ENCODE measurements at places on chromosomes 4 and X.

DNA sequence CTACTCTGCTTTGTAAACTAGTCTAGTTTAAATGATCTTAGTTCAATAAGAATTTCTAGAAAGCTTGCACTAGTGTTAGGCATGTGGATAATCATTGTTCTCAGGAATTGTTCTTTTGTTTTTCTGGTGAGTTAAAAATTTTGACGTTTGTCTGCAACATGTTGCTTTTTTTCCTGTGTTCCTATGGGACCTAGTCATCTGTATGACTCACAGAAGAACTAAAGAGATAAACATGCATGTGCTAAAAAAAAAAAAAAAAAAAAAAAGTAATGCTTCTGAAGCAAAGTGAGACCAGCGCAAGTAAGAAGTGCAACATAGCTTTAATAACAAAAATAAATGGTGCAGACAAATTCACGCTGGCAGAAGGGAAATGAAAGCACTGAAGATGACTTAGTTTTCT, 471.2 kb downstream of the IQCM start:
- no peak overlapping the region for H3K27ac ChIP-seq
- H3K27me3 ChIP-seq, result no peaks in the 10 kb centered on the region
- H3K36me3 ChIP-seq, result no peaks in the 10 kb centered on the region
- DNase-seq, result no peak
- H3K4me1 ChIP-seq, result no peaks in the 10 kb centered on the region

DNA sequence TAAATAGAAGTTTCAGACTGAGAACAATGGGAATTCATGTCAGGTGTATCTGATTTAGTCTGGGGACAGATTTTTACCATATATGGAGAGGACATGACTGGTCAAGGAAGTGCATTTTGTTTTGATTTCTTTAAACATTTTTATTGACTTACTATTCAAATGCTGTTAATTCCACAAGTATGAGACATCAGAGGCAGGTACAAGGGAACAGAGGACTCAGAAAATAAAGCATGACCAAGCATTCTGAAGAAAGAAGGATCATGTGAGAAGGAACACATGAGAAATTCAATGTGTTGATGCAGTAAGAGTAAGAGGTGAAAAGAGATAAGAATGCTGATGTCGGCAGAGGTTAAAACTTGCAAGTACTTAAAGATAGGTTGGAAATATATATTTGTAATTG, 1452.6 kb downstream of the PCDH7 start:
- no peaks in the 10 kb centered on the region for H3K36me3 ChIP-seq
- H3K4me1 ChIP-seq, result no peaks in the 10 kb centered on the region
- DNase-seq, result no peak
- H3K27ac ChIP-seq, result no peak overlapping the region
- H3K27me3 ChIP-seq, result no peaks in the 10 kb centered on the region

DNA sequence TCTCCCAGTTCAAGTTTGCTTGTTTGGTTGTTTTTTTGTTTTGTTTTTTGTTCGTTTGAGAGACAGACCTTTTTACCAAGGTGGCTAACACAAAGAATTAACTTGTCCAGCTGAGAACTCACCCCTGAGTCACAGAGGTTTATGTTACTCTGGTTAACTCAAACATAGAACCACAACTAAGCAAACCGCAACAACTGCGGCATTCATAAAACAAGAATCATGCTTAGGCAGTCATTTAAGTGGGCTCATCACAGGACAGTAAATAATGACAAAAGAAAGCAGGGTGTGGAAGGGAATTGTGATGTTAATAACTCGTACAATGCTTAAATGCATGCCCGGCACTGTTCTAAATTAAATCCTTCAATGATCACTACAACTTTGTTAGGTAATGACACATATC, 24.7 kb upstream of the IL13RA1 start:
- peaks cover 2% of the 10 kb centered on the region for H3K4me1 ChIP-seq
- no peaks in the 10 kb centered on the region for H3K27me3 ChIP-seq
- H3K27ac ChIP-seq, result peak overlapping the region; percentile 8
- peaks cover 9% of the 10 kb centered on the region for H3K36me3 ChIP-seq
- H3K4me3 ChIP-seq, result no peak overlapping the region
- no peak for DNase-seq

DNA sequence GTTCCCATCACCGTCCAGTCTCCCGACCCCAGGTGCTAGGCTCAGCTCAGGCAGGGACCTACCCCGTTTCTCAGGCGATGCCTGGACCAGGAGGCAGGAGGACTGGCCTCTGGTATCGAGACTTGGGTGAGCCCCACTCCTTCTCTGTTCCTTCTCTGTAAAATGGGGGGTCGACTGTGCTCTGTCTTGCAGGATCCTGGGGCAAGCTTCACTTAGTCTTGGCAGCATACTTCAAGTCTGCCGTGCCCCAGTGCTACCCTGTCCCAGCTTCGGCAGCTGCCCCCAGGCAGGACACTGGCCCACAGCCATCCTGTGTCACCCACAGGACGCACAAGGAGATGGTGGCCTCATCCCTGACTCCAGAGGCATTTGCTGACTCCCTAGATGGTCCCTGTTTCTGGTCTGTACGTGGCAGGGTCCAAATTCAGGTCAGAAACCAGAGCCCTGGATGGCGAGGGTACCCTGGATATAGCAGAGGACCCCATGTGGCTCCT, 7.0 kb upstream of the HAUS7 start:
- no peaks in the 10 kb centered on the region for H3K36me3 ChIP-seq
- DNase-seq, result no peak
- peaks cover 14% of the 10 kb centered on the region for H3K4me1 ChIP-seq
- H3K4me3 ChIP-seq, result no peak overlapping the region
- H3K27ac ChIP-seq, result no peak overlapping the region

DNA sequence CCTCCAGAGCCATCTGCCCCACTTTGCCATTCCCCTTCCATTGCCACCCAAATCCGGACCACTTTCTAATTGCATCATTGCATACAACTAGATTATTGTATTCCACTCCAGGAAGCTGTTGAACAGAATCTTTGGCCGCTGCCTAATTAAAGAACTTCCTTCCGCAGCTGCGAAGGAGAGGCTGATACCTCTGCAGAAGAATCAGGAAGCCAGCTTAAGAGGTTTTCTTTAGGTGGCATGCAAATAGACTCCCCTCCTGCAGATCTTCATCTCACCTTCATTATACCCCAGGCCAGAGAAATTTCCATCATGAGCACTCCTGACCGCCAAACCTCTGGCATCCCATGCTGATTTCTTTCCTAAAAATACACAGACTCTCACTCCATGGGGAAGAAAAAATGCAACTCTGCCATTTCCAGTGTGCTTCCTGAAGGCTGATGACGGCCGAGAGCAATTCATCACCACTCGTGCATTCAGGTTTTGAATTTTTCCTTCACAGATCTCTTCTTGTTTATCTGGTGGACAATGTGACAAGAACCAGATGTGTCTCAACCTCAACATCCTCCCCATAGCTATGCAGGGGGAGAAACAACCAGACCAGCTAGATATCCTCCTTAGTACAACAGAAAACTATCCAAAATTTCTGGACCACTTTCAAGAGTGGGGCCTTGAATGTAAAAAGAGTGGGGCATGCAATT, 31.2 kb downstream of the LGI2 start:
- no peak overlapping the region for H3K27ac ChIP-seq
- DNase-seq, result no peak
- H3K4me3 ChIP-seq, result no peak overlapping the region
- H3K4me1 ChIP-seq, result peaks cover 4% of the 10 kb centered on the region
- H3K27me3 ChIP-seq, result peaks cover 8% of the 10 kb centered on the region

GRCh38 chr4:56859841-56860240, 38.3 kb upstream of the SPINK2 start:
- H3K27ac ChIP-seq, result no peak overlapping the region
- no peak overlapping the region for H3K4me3 ChIP-seq
- DNase-seq, result no peak
- H3K36me3 ChIP-seq, result no peaks in the 10 kb centered on the region
- peaks cover 10% of the 10 kb centered on the region for H3K27me3 ChIP-seq

DNA sequence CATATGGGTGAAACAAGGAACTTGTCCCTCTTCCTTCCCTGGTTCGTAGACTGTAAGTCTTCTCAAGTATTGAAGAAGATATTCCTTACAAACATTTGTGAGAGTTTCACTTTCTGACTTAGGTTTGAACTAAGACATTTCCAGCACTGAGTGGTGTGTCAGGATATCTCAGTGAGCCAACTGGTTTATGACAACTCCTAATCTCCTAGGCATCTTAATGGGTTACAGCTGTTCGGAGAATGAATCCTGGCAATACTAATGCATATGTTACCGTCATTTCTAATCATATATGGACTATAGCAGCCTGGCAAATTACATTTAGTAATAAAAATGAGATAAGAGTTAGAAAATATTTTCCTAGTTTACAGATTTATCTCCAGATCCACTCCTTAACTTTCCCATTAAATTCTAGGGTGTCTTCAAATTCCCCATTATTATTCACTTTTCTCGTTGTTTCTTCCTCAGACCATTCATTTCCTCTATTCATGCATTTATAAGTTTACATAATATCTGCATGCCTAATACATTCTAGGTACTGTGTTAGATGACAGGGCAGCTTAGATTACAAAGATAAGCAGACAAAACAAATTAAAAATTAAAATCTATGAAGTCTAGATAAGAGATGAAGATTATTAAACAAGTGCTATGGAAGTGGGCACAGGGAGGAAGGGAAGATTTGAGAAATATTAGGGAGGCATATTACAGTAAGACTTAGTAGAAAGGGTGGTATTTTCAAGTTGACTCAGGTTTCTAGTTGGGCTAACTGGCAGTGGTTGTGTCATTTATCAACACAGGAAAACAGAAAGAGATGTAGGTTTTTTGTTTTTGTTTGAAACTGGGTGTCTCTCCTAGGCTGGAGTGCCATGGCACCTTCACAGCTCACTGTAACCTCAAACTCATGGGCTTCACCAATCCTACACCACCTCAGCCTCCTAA, 173.9 kb downstream of the WDFY3 start:
- H3K36me3 ChIP-seq, result no peaks in the 10 kb centered on the region
- no peak overlapping the region for H3K4me3 ChIP-seq
- no peaks in the 10 kb centered on the region for H3K4me1 ChIP-seq
- no peak overlapping the region for H3K27ac ChIP-seq
- no peak for DNase-seq

GRCh38 chr4:172543249-172543648, 625.4 kb upstream of the GALNT7 start:
- H3K27ac ChIP-seq, result no peak overlapping the region
- H3K36me3 ChIP-seq, result no peaks in the 10 kb centered on the region
- H3K4me3 ChIP-seq, result no peak overlapping the region
- H3K27me3 ChIP-seq, result no peaks in the 10 kb centered on the region
- no peaks in the 10 kb centered on the region for H3K4me1 ChIP-seq

DNA sequence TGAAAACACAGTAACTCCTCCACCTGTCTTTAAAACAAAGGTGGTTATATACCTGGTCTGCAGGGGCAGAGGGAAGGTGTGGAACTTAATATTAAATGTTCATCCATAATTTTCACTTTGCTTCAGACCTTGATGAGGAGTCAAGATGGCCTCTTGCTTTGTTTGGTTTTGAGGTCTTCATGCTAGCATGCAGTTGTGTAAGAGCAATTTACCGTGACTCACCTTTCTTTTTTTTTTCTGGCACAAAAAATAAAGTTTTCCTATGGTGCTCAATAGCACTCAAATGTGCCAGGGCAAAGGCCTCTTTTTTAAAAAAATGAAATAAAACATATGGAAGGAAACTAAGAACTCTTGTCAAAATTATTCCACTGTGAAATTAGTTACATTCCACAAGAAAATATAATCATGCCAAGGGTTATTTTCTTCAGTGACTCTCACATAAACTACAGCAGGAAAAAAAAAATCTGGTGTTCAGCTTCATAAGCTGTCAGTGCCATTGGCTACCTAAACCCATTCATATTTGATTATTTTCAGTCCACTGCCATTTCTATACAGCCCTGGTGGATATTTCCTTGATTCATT, 128.2 kb downstream of the SLC7A11 start:
- H3K27ac ChIP-seq, result no peak overlapping the region
- H3K27me3 ChIP-seq, result no peaks in the 10 kb centered on the region
- no peak for DNase-seq
- no peaks in the 10 kb centered on the region for H3K36me3 ChIP-seq
- no peaks in the 10 kb centered on the region for H3K4me1 ChIP-seq

- H3K4me3 ChIP-seq, result peak overlapping the region; percentile 98
- no peaks in the 10 kb centered on the region for H3K27me3 ChIP-seq
- peaks cover 38% of the 10 kb centered on the region for H3K4me1 ChIP-seq
- peak overlapping the region; percentile 93 for H3K27ac ChIP-seq
- H3K36me3 ChIP-seq, result peaks cover 20% of the 10 kb centered on the region
Observed at GRCh38 chr4:183658362-183659028, 490 bp downstream of the RWDD4 start.

DNA sequence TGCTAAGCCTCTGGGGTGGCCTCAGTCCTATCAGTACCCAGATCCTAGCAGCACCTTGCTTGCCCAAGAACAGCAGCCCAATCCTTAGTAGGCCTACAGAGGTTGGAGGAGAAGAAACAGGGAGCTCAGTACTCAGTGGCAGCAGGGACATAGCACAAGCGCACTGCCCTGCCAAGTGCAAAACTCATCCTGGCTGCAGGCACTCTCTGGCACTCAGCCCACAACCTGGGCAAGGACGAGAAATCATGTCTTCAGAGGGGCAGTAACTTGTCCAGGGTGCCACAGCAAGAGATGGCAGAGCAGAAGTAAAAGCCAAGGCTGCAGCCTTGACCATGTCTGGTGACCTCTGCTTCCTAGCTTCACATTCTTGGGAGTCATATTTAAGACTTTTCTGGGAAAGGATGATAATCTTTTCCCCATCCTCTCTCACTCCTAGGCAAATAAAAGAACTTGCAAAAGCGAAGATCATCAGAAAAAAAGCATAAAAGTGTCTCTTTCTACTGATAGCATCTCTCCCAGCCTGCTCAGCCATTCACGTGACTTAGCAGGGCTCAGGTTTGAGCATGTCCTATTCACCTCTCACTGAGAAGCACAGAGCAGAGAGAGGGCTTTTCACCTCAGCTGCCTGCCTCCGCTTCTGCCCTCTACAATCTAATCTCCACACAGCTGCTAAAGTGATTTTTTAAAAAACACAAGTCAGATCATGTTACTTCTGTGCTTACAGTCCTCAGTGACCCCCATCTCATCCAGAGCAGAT, 37.2 kb upstream of the MAGEA4 start:
- H3K27me3 ChIP-seq, result no peaks in the 10 kb centered on the region
- H3K27ac ChIP-seq, result no peak overlapping the region
- DNase-seq, result no peak
